Hindlimb muscle (tissue), 1 donor: ENCODE measurements at places on chromosomes 11 and 22.

DNA sequence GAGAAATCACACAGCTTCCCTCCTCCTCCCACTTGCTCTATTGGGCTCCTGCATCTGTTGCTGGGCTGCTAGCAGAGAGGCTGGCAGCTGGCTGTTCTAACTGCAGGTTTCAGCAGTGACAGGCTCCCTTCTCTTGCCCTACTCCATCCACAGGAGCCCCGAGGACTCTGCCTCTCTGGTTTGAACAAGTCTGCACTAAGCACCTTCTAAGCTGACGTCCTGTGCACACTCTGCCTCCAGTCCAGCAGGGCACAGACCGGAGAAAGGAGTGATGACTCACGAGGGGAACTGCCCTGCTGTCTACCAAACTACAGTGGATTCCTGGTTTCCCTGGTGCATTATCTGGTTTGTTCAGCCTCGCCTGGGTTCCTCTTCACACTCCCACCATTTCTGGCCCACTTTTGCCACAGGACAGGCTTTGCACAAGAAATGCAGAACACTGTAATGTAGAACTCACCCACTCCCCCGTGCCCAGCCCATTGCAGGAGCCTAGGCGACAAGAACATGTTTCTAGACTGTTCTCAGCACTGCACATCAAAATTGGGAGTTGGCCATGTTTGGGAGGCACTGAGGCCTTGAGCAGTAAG is 26.0 kb downstream of the IL10RA start:
- no peak for DNase-seq

- no peak for DNase-seq
Measured at GRCh38 chr22:28171115-28171514, 252.1 kb upstream of the PITPNB start.

DNA sequence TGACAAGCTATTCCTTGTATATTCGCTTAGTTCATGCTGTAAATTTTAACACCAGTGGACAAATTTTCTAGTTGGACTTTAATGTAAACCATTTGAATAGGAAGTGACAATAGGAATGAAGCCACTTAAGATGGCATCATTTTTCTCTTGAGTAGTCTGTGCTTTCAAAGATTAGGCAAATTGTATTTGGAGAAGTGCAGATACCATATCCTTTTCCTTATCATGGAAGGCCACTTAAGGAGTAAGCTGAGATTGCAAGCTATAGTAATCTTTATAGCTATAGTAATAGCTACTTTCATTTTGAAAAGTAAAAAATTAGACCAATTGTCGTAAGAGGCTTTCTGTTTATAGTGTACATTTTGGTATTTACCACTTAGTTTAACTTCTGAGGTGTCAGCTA is 12.8 kb downstream of the CAPRIN1 start:
- DNase-seq, result no peak

- no peak for DNase-seq
Measured at GRCh38 chr11:118514103-118514502, 13.2 kb upstream of the TTC36 start.

DNA sequence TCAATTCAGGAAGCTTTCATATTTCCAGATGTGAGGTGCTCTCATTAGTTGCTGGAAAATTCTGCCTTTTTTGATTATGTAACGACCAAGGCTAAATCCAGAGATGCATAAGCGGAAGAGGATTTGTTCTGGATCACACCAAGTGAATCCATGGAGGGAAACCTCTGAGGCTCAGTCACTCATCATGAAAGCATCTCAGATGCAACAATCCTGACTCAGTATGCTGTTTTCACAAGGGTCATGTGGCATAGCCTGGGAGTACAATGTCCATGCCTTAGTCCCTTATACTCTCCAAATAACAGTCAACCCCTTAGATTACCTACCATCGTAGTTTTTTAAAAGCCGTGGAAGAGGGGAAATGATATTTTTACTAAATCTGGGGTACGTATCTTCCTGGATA is 445.6 kb downstream of the NTM start:
- DNase-seq, result no peak

GRCh38 chr11:6067502-6067901 is 36.9 kb upstream of the OR56A1 start:
- no peak for DNase-seq

DNA sequence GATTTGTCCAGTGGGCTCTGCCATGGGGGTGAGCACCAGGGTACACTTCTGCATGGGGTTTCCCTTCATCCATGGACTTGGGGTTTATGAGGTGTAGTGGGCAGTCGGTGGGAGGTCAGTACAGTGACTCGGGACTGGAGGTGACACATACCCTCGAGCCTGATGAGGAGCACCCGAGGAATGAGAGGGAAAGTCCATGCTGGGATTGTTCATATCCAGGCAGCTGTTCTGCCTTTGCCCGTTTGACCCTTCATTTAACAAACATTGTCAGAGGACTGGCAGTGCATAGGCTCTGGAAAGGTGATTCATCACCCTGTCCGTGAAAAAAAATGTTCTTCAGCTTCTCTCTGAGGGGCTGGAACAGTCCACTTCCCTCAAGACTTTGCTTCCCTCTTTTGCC is 2.7 kb downstream of the NAV2 start:
- no peak for DNase-seq

- no peak for DNase-seq
Measured at GRCh38 chr11:67627441-67627811, 2.3 kb downstream of the NUDT8 start.

DNA sequence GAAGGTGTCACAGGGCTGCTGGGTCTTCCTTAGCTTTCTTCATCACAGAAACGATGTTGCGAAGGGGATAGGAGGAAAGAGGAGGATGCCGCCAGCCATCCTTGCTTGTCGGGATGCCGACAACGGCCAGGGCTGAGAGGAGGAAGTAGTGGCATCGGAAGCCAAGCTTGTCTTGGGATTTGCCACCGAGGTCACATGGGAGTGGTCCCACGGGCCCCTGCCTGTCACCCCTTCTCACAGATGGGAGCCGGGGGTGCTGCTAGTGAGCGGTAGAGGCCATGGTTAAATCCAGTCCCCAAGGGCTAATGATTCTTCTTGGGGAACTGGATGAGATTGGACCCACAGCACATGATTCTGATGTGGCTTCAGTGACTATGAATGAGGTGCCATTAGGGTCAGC is 1375.8 kb downstream of the BRD1 start:
- DNase-seq, result no peak

DNA sequence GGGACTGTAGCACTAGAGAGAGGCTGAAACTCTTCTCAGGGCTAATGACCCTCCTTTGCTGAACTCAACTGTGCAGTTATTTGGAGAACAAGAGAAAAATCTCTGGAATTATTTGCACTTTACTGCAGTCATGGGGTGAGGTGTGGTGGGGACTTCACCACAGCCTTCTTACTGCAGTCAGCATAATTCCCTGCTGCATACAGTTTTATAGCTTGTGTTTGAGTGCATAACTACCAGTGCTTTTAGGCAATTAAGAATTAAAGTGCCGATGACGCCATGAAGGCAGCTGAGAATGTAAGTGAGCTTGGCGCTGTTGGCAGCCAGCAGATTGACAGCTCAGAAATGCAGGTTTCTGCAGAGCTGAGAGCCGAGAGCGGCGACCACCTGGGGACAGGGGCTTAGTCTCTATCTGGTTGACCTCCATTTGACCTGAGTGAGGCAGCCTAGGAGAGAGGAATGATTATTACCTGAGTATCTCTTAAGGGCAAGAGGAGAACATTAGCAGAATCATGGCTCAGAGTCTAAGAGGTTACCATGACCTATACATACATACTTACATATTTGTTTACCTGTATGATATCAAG is 830.0 kb downstream of the NTM start:
- DNase-seq, result no peak

GRCh38 chr11:75631086-75631730 is 37.6 kb downstream of the MAP6 start:
- no peak for DNase-seq

GRCh38 chr11:3192511-3193372 is 25.9 kb downstream of the MRGPRG start:
- no peak for DNase-seq

- no peak for DNase-seq
Measured at GRCh38 chr11:399731-400211, 5.8 kb downstream of the PKP3 start.

DNA sequence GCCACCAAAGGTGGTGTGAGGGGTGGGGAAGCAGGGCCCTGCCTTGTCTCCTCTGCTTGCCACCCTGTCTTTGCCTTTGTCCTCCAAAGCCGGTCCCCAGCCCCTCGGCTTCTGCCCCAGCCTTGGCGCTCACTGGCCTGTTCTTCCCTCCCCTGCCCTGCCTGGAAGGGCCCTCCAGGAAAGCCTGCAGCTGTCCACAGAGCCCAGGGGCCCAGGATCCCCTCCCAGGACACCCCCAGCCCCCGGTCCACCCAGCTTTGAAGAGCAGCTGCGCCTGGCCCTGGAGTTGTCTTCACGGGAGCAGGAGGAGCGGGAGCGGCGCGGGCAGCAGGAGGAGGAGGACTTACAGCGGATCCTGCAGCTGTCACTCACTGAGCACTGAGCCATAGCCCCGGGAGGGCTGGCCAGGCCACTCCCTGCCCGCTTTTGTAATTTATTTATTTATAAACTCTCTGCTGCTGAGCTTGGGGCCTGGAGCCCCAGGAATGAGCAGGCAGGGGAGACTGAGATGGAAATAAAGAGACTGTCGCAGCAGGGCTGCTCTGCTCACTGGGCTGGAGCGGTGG is 1.3 kb upstream of the SSH3 start:
- DNase-seq, result peak; percentile 48

DNA sequence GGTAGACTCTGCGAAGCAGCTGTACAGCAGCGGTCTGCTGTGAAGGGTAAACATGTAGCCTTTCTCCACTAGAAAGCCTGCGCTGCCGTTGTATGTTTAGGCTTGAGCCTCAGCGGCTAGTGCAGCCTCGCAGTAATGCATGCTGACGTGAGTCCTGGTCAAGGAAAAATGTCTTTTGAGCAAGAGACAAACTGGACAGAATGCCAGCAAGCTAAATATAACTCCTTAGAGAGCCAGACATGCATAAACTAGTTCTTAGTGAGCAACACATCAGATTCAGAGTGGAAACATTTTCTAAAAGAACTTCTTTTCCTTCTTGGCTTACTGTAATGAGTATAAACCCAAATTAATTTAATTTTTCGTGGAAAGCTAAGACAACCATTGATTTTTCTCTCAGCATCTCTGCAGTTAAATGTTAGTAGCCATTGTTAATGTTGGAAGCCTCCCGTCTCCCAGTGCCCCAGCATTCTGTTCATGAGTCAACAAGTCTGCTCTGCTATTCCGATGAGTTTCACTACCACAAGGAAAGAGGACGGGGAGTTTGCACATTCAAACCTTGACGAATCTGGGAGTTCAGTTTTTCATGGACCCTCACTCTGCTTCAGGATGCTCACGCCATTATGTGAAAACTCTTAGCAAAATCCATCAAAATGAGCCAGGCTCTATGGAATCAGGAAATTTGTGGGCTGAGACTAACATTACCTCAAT is 51.4 kb downstream of the JAM3 start:
- peak; percentile 91 for DNase-seq

DNA sequence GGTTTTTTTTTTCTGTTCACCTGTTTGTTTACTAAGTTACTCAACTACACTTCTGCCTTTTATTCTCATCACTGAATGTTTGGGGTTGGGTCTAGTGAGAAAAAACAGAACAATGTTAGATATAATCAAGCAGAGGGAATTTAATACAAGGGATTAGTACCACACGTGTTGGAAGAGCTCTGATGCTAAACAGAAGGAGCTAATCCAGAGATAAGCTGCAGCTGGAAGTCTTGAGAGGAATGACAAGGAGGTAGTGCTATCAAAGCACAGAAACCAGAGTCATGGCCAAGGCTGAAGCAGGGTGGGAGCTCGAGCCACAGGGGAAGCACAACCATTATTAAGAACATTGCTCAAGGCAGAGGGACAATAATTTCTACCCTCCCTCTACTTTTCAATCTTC is 604.1 kb upstream of the ANO5 start:
- no peak for DNase-seq

DNA sequence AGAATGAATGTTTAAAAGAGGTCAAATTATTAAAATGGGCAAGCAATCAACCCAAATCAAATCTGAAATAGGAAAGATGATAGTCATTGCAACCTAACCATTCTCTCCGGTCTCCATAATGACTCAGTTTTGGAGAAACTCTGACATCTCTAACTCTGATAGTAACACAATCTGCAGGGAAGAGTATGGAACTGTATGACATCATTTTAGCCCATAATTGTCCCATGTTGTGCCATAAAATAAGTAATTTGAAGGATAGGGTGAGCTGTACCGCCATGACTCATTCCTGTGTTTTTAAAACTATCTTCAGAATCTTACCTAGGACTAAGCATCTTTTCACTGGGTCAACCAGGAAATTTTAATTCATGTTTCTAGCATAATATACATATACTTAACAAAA is 350.8 kb downstream of the DLG2 start:
- DNase-seq, result no peak

DNA sequence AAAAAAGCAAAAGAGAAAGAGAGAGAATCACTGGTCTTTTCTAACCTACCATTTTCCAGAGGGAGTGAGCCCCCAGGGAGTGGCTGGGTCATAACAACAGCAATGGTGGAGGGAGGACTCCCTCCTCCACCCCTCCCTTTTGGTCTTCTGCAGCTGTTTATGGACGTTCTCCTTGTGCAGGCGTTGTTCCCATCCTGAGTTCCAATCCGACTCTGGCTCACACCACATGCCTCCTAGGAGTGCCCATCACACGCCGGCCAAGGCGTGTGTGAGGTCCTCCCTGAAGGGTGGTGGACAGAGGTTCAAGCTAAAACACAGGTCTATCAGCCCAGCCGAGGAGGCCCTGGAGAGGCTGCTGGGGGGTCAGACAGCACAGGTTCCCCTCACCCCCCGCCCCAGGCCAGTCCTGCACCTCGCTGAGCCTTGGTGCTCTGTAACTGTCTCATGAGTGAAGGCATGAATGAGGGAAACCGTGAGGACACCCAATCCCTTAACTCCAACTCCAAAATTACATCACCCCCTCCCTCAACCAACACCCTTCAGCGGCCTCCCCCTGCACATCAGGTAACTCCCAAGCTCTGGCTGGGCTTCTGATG is 29.4 kb downstream of the IFT27 start:
- no peak for DNase-seq

GRCh38 chr22:49880281-49880680 is 26.6 kb downstream of the ZBED4 start:
- DNase-seq, result no peak

- DNase-seq, result no peak
Measured at GRCh38 chr11:108220721-108221336, 1.6 kb downstream of the NPAT start.

- no peak for DNase-seq
Measured at GRCh38 chr11:73981051-73981805, 1.4 kb downstream of the UCP2 start.
